ENCODE measurements at places on chromosomes 7 and 10.

DNA sequence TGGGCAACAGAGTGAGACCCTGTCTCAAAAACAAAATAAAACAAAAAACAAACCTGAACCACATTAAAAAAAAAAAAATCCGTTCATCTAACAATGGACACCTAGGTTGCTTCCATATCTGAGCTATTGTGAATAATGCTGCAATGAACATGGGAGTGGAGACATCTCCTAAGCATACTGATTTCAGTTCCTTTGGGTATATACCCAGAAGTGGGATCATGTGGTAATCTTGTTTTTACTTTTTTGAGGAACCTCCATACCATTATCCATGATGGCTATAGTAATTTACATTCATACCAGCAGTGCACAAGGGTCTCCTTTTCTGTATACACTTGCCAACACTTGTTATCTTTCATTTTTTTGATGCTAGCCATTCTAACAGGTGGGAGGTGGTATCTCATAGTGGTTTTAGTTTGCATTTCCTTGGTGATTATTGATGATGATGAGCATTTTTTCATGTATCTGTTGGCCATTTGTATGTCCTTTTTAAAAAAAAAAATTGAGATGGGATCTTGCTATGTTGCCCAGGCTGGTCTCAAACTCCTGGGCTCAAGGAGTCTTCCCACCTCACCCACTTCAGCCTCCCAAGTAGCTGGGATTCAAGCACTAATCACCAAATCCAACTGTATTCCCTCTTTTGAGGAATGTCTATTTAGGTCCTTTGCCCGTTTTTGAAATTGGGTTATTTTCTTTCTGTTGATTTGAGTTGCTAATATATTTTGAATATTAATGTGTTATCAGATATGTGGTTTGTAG, 17.5 kb downstream of the CDK13 start:
- DNase-seq: no peak

DNA sequence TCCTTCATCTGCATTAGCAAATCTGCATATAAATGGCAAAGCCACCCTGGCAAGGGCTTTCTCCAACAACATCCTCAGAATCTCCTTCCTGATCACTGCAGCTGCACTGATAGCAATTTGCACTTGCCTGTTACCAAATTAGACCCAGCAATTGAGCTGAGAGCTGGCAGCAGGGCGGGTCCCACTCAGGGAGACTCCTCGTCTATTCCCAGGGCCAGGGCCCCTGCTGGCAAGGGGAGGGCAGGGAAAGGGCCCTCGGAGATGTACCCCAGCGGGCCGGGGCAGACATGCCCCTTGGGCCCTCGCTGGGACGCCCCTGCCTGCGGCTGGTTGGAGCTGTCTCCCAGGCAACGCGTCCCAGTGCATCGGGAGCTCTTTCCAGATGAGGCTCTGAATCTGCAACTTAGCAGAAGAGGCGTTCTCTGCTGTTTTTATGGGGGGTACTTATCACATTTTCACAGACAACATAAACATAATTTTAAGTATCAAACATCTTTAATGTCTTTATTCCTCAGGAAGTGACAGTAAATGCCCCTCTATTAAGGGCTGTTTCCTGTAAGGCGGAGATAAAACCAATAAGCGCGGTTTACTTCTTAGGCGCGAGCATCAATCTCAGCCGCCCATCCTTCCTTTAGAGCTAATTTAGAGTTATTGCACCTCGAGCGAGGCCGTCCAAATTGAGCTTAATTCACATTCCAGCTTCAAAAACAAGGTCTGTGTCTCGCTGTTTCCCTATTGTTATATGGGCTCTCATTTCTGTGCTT, 249.0 kb upstream of the PPP2R2D start:
- no peak for DNase-seq

GRCh38 chr10:60848126-60848525, 69.8 kb downstream of the CDK1 start:
- DNase-seq: no peak

GRCh38 chr7:25595996-25596395, 367.7 kb upstream of the NPVF start:
- no peak for DNase-seq

- no peak for DNase-seq
Measured at GRCh38 chr7:146094356-146094755, 22.2 kb upstream of the CNTNAP2 start.

GRCh38 chr10:63467841-63468240, 2.1 kb upstream of the JMJD1C start:
- no peak for DNase-seq

DNA sequence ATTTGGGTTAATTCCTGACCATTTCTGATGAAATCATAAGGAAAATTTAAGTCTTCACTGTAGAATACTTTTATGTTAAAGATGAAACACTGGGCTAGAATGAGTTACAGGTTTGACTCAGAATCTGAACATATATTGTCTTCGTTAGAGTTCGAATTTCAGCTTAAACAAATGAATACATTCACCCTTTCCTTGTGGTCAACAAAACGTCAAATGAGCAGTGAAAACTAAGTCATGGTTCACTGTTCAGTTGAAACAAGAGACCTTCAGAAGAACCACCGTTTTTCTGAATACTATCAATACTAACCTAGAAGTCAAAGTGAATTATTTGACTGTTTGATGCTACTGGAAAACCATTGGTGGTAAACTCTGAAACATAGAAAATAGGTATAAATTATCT, 235.2 kb upstream of the ZWINT start:
- DNase-seq: no peak

DNA sequence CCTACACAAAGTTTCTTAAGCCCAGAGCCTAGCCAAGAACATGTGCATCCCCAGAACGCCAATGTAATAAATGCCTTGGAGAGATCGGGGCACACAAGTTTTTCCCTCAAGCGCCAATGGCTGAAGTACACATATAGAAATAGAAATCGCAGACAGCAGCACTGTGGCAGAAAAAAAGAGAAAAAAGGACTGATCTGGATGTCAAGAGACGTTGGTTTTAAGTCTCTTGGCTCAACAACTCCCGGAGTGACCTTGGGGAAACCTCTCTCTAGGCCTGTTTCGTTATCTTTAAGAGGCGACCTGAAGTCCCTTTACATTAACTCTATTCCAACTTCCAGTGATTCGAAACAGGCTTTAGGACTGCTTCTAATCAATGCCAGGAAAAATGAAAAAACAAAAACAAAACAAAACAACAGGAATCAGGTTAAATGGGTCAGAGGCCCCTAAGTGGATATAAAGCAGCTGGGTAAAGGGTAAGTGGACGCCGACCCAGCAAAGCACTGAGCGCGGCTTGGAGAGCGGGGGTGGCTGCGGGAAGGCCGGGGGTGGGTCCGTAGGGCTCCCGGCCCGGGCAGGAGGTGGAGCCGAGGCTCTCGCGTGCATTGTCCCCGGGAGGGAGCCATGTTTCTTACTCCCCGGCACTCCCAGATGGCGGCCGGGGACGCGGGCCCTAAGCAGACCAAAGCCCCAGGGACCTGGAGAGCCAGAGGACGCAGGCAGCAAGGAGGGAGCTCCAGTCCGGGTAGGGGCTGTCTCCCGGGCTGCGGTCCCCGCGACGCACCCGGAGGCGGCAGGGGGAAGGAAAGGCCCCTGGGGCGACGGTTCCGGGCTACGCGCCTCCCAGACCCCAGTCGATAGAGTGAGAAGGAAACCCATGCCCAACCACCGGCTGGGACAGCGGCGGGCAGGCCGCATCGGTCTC, 757 bp downstream of the EIF3A start:
- DNase-seq: no peak

- DNase-seq: no peak
Measured at GRCh38 chr7:155769701-155770100, 42.6 kb downstream of the SHH start.

GRCh38 chr10:124142960-124143359, 49.6 kb upstream of the CHST15 start:
- no peak for DNase-seq

GRCh38 chr7:137928626-137929025, 73.3 kb downstream of the CREB3L2 start:
- DNase-seq: no peak

Data from activated CD8-positive, alpha-beta memory T cell treated with anti-CD3 and anti-CD28 coated beads for 4 hours (primary cell).